Heart left ventricle (tissue), 16 donors: ENCODE measurements at places on chromosomes 16 and 17. TPM values are rescaled to one million over a fixed set of nuclear protein-coding genes. Genes with fewer than 3 reads are reported as not detected.

DNA sequence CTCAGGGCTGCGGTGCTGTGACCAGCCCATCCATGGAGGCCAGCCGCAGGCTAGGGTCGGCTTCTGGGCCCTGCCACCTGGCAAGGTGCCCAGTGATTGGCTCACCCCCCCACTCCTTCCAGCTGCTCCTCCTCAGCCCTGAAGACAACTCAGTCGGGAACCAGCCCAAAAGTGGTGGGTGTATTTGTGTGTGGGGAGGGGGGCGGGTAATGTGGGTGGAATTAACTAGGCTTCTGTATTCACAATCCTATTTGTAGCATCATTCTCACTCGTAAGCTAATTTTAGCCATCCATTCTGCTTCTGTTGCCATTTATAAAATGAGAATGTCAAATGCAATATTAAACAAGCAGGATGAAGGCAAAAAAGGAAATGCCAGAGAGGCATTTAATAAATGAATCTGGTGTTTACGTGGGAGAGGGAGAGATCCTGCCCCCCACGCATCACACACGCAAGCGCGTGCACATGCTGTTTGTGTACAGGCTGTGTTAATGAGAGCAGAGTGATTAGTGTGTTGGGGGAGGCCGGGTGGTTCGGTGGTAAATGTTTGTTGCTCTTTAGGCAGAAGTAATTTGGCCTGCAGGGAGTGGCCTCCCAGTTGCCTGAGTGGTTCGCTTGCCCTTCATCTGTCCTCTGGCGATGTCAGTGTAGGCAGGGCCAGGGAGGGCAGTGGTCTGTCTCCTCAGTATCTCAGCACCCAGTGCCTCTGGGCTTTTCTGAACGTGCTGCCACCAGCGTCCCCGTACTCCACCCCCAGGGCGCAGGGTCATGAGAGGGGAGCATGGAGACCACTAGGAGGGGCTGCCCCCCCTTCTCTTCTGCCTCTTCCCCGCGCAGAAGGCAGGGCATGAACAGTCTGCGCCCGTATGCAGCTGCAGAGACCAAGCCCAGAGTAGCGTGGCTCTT is 140.1 kb downstream of the CCDC182 start:
- DNase-seq = no peak

- DNase-seq = no peak
Observed at GRCh38 chr17:5209396-5209795, 17.7 kb upstream of the ZNF594 start.

DNA sequence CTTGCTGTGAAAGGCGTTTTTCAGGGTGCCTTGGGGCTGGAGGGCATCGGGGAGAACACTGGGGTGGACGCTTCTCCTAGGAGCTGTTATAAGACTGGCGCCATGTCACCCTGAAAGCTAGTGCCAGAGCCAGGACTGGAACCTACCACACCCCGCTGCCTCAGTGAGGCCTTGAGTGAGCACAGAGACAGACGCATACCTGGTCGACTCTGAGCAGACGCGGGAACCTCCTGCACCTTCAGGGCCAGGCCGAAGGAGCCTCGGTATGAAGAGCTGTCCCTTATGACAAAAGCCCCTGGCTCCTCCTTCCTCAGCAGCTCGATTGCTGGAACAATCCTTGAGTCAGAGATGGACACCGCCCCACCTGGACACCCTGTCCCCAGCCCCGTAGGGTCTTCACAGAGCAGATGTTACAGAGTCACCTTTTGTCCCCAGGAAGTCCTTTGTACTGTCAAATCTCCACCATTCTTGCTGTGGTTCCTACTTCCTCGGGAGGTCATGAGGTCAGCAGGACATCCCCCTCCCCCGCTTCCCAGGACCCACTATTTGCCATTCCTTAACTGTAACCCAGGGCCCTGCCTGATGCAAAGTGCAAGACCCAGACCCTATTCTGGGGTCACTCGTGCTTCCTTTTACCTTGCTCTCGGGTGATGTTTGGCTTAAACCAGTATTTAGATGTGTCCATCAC is 17.0 kb downstream of the TNS4 start:
- DNase-seq = no peak

The RSKR gene
- total RNA-seq = 4.7 TPM

- DNase-seq = no peak
Observed at GRCh38 chr16:26860506-26860905, 206.2 kb upstream of the C16orf82 start.

The ZG16B gene
- total RNA-seq = not detected

GRCh38 chr17:27906226-27906580 is 13.0 kb upstream of the LYRM9 start:
- no peak for DNase-seq

The KCNG4 gene
- not detected for total RNA-seq

DNA sequence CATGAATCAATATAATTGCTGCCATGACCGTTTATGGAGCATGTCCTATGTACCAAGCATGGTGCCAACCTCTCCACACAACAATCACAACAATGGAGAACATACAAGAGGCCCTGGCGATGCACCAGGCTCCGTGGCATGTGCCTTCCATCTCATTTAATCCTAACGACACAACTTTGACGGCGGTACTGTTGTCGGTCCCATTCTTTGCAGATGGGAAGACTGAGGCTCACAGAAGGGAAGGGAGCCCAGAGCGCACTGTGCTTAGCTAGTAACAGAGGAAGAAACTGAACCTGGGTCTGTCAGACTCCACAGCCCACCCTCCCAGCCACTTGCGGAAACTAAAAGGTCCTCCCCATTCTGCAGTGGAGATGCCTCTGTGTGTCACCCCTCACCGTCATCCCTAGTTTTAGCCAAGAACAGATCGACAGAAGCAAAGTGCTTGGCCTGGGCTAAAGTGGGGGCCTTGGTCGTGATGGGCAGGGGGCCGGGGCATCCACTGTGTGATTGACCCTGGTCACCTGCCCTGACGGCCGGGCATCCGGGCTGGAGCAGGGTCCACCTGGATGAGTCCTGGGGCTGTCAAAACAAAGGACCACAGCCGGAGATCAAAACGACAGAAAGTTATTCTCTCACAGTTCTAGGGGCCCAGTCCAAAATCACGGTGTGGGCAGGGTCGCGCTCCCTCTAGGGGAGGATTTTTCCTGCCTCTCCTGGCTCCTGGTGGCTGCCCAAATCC is 183.9 kb downstream of the C16orf95 start:
- DNase-seq = no peak

The KRT28 gene
- not detected for total RNA-seq

The RNF222 gene
- not detected for total RNA-seq

GRCh38 chr17:79041723-79042420 is 17.9 kb downstream of the C1QTNF1 start:
- no peak for DNase-seq

The ACSM5 gene
- total RNA-seq = 1.7 TPM

DNA sequence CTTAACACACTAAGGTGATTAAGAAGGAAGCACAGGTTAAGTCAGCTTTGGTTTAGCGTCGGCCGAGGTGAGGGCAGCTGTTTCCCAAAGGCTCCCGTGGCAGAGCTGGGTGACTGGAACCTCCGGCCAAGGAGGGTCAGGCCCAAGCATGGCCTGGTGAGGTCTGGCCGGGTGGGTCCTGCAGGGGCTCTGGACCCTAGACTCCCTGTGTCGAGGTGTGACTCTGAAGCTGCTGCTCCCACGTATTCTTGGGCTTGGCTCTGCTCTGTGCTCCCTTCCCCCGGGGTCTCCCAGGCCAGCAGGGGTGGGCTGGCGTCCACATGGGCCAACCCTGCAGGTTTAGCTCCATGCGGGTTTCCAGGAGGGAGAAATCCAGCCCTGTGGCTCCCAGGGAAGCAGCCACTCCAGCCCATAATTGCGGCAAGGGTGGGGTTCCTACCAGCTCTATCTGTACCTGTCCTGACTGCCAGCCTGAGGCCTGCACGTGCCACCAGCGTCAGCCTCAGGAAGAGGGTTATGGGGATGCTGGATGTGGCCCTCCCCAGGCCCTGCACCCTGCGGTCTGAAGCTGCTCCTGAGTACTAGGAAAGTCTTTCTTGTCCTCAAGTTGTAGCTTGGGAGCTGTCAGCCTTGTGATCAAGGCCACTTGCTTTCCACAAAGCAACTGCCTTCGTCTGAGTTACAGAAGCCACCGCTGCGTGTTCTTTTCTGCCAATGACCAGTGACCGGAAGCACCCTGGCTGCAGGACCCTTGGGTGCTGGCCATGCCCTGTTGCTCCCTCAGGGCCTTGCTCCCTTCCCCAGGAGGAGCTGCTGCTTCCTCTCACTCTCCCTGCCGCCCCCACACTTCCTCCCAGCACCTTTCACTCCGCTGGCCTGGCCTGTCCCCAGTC is 4.8 kb downstream of the CDK5R1 start:
- no peak for DNase-seq

GRCh38 chr16:1545044-1546040 is 11.9 kb downstream of the TMEM204 start:
- DNase-seq = peak; percentile 82

GRCh38 chr16:87457709-87458423 is 35.0 kb downstream of the ZCCHC14 start:
- DNase-seq = no peak

DNA sequence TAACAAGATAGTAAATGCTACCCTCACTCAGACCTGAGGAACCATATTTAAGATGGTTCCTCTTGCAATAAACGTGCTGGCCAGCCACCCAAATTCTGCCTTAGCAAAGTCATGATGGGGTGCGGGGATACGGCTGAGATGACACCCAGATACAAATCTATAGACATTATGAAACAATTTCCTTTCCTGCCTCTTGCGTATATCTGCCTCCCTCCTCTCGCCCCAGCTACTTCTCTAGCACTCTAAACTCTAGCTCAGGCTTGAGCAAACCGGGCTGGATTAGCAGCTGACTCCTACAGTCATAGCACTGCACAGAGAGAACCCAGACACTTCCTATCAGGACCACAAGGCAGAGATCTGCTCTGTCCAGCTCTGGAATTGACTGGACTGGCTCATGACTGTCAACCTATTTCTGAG is 22.3 kb downstream of the CD300LF start:
- no peak for DNase-seq

GRCh38 chr17:33623841-33624240 is 330.7 kb upstream of the ASIC2 start:
- no peak for DNase-seq

- no peak for DNase-seq
Observed at GRCh38 chr16:26642047-26642664, 424.6 kb upstream of the C16orf82 start.

DNA sequence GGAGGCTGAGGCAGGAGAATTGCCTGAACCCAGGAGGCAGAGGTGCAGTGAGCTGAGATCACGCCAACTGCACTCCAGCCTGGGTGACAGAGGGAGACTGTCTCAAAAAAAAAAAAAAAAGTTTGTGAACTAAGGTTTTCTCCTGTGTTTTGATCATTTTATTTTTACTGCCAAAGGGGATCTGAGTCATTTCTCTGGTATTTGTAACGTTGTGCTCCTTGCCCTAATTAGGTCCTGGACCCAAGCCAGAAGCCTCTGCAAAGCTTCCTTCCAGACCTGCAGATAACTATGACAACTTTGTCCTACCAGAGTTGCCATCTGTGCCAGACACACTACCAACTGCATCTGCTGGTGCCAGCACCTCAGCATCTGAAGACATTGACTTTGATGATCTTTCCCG is 32.1 kb downstream of the IST1 start:
- DNase-seq = peak; percentile 85

The RCVRN gene
- total RNA-seq = 0.27 TPM

DNA sequence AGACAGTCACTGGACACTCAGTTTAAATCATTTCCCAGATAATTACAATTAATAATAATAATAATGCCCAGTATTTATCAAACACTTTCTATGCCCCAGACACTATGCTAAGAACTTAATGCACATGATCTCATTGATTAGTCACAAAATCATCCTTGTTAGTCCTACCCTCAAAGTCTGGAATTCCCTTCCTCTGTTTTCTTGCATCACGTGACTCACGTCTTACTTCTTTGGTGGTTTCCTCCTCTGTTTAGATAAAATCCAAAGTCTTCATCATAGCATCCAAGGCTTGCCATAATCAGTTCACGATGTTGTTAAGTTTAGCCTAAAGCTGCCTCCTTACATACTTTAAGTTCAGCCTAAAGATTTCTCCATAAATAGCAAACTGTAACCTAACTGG is 471.9 kb downstream of the PMP22 start:
- no peak for DNase-seq

DNA sequence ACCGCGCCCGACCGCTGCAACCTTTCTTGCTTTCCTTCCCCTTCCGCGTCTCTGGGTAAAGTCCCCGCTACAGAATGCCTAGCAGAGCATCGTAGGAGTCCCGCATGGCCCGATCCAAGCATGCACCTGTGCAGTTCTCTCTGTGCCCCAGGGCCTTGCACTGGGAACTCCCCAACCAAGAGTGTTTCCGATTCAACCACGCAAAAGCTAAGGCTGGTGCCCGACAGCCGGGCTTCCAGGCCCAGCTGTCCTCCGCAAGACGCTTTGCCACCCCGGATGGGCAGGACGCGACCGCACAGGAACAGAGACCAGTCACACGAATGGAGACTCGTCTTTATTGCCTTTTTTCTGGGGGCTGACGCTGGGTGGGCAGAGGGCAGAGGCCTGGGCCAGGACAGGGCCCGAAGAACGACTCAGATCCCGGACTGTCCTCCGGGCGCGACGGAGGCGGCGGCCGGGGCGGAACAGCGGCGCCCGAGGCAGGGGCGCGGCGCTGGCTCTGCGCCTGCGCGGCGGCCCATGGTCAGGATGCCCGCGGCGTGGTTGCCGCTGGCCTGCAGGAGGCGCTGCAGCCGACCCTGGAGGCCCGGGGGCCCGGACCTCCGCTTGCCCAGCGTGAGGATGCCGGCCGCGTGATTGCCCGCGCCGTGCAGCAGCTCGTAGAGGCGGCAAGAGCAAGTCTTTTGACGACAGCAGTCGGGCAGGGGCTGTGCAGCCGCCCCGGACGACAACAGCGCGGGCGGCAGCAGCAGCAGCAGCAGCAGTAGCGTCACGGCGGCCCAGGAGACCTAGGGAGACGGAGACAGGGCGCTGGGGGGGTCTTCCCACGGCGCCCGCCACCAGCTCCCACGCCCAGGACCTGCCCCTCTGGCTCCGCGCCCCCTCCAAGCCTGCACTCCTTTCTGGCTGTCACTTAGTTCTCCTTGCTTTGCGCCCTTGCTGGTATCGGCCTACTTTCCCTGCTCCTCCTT is 1.2 kb downstream of the HCRT start:
- peak; percentile 84 for DNase-seq

DNA sequence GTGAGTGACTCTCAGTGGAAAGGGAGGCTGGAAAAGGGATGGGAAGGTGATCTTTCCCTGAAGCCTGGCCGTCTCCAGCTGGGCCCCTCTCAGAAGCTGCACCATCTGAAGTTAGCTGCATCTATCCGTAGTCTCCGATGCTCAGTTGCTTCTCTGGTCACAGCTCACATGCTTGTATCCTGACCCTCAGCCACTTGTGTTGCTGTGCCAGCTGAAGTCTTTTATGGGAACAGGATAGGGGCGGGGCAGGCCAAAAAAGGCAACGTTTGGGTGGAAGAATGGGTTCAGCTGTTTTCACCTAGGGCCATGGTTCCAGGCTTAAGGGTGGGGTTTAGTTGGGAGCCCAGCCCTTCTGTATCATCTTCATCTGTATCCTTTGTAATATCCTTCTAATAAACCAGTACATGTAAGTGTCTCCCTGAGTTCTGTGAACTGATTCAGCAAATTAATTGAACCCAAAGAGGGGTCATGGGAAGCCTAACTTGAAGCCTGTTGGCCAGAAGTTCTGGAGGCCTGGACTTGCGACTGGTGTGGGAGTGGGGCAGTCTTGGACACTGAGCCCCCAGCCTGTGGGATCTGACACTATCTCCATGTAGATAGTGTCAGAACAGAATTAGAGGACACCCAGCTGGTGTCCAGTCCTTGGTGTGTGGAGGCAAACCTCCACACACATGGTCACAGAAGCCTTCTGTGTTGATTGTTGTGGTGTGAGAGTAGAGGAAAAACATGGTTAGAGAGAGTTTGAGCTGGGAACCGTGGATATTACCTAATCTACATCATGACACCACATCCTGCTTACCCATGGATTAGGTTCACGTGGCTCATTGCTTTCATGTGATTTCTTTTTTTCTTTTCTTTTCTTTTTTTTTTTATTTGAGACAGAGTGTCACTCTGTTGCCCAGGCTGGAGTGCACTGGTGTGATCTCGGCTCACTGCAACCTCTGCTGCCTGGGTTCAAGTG is 49.3 kb upstream of the FBXO47 start:
- no peak for DNase-seq
